ENCODE measurements at places on chromosomes 2 and 18.

DNA sequence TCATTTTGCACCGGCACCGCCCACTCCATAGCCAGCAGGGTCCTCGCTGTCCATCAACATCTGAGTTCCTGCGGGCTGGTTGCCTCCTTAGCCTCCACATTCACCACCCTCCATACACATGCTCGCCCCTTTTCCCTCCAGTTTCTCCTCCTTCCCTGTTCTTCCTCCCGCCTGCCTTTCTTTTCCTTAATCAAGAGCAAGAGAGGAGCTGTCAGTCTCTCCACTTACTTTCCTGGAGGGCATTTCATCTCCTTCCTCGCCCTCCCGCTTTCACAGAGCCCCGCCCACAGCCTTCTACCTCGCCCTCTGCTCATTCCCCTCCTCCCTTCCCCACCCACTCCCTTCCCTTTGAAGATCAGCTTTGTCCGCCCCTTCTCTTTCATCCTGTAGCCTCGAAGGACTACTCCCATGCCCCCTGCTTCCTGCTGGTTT, 13.8 kb upstream of the ZBTB7C start:
- DNase-seq = no peak

- DNase-seq = no peak
Observed at GRCh38 chr18:35377875-35378573, 887 bp upstream of the ZNF396 start.

- no peak for DNase-seq
Observed at GRCh38 chr2:208711598-208711997, 305.0 kb downstream of the PTH2R start.

- DNase-seq = no peak
Observed at GRCh38 chr2:36663851-36664695, 32.4 kb upstream of the VIT start.

GRCh38 chr18:7174344-7175095, 56.4 kb upstream of the LRRC30 start:
- DNase-seq = no peak

DNA sequence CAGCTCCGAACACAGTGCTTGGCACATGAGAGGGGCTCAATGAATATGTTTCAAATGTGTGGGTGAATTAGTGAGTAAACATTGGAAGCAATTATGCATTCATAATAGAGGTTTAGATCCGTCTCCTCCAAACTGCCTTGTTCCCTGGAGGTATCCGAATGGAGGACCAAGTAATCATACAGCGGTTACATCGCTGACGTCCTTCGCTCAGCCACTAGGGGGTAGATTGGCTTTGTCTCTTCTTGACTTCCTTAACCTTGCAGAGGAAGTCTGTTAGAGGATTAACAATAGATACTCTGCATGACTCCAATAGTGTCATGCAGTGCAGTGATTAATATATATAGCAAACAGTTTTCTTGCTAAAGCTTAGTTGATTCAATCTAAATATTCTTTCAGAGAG, 517.0 kb downstream of the PTPRM start:
- no peak for DNase-seq

DNA sequence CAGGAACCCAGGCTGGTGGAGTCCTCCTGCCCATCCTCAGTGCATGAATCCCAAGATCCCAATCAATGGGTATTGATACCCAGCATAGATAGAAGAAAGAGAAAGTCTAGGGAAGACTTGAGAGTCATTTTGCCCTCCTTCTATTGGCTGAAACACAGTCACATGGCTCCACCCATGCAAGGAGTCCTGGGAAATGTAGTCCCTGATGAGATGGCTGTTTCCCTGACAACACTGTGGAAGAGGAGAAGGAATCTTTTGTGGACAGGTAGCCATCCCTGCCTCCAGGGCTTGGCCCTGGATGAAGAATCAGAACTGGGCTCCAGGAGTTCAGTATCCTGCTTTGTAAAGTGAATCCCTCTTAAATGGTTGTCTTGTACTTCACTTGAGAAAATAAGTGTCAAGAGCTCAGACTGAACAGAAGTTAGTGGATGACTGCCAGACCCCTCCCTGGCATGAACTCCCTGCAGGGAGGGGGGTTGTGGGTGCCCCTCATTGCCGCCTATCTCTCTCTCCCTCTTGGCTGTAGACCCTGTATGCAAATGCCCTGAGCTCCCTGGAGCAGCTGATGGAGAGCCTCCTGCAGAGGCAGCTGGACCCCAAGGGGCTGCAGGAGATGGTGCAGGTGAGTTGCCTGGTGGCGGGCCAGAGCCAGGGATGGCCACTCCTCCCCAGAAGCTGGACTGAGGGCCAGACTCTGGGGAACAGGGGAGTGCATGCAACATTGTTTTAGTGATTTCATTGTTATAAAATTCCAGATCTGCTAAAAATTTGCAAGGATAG, 36.1 kb downstream of the MROH2A start:
- DNase-seq = no peak

- DNase-seq = no peak
Observed at GRCh38 chr2:220033546-220033945, 406.1 kb downstream of the SLC4A3 start.

DNA sequence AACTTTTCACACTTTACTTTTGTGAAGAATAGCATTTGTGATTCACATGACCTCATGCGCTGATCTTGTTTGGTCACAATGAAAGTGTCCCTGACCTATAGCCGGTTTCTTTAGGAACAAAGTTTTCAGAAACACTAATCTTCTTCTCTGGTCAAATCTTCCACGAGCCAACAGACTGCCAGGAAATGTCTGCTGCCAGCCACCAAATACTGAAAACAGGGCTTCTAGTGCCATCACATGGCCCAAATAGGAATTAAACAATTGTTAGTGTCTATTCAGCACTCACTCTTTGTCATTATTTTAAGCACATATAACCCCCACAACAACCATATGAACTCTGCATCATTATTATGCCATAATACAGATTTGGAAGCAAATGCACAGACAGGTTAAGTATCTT, 286.5 kb upstream of the SYT4 start:
- DNase-seq = no peak
